ENCODE measurements at places on chromosomes 3 and 15.

DNA sequence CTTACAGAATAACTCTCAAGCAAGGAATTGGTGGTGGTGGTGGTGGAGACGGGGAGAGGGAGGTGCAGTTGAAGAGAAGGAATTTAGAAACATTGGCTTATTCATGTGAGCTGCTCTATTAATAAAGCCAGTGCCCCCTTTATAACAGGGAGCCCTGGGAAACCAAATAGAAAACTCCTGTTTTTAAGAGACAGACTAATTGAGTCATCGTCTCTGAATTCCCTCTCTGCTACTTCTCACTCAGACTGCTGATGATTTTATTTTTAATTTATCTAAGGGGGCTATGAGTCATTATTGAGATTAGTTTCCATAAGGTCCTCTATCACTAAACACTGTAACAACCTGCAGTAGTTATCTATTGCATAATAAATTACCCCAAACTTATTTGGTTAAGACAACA, 145.9 kb upstream of the GALNT15 start:
- no peak for DNase-seq

DNA sequence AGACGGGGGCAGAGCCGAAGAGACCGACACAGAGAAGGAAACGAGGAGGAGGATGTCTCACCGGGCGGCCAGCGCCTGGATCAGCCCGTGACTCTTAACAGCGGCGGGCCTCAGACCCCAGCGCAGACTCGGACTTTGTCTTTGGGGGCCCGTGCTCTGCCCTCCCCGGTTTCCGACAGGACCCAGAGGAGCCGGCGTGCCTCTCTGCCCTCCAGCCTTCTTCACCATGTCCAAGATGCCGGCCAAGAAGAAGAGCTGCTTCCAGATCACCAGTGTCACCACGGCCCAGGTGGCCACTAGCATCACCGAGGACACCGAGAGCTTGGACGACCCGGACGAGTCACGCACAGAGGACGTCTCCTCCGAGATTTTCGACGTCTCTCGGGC, 1.0 kb downstream of the TSC22D2 start:
- no peak for DNase-seq

GRCh38 chr3:15341030-15341726, 8.8 kb upstream of the SH3BP5 start:
- DNase-seq, result no peak

DNA sequence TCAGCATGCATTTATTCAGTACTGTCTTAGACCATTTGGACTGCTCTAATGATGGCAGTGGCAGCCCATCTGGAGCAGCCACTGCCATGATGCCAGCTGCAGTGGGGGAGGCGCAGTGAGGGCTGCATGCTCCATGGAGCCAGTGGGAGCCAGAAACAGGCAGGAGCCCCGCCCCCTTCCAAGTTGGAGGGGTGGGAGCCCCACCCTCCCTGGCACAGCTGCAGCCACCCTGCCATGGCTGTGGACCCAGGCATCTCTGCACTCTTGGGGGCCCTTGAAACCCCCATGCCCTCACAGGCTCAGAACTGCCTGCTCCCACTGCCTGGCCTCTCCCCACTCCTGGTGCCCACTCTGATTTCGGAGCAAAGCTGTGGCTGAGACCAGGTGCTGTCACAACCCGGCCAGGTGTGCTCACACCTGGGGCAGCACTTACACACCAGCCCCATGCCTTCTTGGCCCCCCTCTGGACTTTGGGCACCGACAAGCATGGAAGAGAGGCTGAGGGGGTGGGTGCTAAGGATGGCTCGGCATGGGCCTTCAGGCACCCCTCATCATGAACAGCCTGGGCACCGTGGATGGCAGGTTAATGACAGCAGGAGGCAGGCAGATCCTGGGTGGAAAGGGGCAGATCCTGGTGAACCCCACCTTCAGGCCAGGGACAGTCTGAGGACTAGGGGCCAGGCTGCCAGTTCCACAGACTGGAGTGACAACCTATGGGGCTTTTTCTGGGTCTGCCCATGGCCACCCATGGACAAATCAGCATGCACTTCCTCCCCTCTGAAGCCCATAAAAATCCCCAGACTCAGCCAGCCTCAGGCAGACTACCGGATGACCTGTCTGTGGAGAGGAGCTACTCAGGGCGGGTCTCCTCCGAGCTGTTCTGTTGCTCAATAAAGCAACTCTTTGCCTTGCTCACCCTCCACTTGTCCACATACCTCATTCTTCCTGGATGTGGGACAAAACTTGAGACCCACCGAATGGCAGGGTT, 18.3 kb downstream of the TBC1D21 start:
- no peak for DNase-seq

DNA sequence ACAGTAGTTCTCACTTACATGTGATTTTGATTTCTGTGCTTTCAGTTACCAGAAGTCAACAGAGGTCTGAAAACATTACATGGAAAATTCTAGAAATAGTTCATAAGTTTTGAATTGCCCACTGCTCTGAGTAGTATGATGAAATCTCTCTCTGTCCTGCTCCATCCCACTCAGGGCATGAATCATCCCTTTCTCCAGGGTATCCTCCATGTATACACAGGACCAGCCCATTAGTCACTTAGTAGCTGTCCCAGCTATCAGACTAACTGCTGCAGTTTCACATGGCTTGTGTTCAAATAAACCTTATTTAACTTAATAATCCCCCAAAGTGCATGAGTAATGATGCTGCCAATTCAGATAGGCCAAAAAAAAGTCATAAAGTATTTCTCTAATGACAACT, 38.6 kb downstream of the EPHA3 start:
- no peak for DNase-seq
